ENCODE measurements at places on chromosomes 7 and 10.

- no peak for DNase-seq
Measured at GRCh38 chr7:150781103-150781502, 19.1 kb downstream of the TMEM176B start.

DNA sequence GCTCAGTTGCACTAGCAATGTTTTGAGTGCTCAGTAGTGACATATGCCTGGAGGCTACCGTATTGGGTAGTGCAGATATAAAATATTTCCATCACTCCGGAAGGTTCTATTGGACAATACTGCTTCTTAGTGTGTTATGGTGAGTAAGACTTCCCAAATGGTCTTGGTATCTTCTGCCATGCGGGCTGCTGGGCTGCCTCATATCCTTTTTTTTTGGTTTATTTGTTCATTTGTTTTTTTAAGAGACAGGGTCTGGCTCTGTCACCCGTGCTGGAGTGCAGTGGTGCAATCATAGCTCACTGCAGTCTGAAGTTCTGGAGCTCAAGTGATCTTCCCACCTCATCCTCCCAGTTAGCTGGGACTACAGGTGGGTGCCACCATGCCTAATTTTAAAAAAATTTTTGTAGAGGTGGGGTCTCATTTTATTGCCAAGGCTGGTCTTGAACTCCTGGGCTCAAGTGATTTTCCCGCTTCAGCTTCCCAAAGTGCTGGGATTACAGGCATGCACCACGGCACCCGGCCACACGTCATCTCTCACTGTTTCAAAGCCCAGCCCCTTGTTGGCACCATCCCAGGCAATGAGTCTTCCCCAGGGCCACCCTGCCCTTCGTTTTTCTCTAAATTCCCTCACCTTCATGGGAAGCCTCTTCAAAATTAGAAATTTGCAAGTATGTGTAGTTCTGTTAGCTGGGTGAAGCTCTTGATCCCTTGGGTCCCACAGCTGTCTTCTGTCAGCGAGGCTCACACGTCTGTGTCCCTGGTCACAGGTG, 111.0 kb upstream of the KLF14 start:
- DNase-seq: no peak

DNA sequence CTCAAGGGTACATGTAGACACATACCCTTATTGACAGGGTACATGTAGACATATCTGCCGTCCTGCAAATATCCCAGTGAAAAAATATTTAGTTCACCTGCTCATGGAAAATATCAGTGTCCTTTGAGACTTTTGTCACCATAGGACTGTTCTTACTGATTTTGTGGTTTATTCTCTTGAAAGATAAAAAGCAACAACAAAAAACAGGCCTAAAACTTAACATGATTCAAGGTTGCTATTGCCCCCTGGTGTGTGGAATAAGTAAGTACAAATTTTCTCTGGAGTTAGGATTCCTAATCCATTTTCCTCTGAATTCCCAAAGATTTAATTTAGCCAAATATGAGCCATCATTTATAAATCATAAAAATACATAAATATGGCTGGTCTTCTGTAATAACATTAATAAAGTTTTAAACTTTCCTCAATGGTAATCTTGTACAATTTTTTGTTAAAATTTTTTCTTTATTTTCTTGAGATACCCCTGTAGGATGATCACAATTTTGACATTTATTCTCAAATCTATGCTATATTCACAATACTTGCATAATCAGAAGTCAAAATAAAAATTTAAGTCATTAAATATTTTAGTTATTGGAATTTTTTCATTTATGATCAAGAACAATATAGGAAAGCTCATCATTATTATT, 741.4 kb upstream of the POT1 start:
- DNase-seq: peak; percentile 42

- DNase-seq: peak; percentile 42
Measured at GRCh38 chr7:6530626-6531491, 20.4 kb downstream of the GRID2IP start.

GRCh38 chr10:131587976-131588680, 276.6 kb upstream of the TCERG1L start:
- no peak for DNase-seq
